ENCODE measurements at places on chromosomes 6 and 20.

GRCh38 chr6:105495515-105495914 is 92.6 kb upstream of the PREP start:
- no peaks in the 10 kb centered on the region for H3K27me3 ChIP-seq
- DNase-seq, result no peak
- no peaks in the 10 kb centered on the region for H3K36me3 ChIP-seq
- H3K27ac ChIP-seq, result no peak overlapping the region
- no peaks in the 10 kb centered on the region for H3K4me1 ChIP-seq
- no peak overlapping the region for H3K4me3 ChIP-seq

- H3K4me3 ChIP-seq, result no peak overlapping the region
- H3K27ac ChIP-seq, result no peak overlapping the region
- DNase-seq, result no peak
- H3K27me3 ChIP-seq, result no peaks in the 10 kb centered on the region
Observed at GRCh38 chr6:82467338-82467737, 103.7 kb downstream of the TPBG start.

GRCh38 chr6:743320-744096 is 50.6 kb upstream of the EXOC2 start:
- no peak overlapping the region for H3K27ac ChIP-seq
- H3K4me1 ChIP-seq, result no peaks in the 10 kb centered on the region
- peaks cover 10% of the 10 kb centered on the region for H3K27me3 ChIP-seq
- no peak overlapping the region for H3K4me3 ChIP-seq
- DNase-seq, result no peak

DNA sequence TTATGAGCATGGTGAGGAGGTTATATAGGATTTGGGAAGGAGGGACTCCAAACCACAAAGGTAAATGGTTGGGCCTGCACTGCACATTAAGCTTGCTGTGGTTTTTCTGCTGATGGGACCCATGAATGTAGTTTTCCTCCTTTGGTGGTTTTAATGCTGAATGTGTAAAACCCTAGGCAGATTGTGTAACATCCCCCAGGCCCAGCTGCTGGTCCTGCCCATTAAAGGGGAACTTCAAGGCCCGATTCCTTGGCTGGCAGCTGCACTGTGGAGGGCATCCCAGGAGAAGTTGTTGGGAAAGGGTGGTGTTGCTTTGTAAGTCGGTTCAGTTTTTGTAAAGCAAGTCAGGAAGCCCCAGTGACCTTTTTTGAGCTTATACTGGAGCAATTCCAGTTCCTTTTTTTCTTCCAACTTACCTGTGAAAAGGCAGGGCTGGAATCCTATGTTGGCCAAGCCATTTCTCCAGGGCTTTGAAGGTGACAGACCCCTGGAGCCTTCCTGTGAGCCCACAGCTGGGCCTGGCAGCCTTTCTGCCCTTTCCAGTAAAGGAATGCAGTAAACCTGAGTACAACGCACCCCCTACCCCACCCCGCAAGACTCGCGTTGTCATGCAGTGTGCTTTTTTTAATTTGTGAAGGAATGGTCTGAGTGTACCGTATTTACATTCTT is 43.1 kb upstream of the NAA20 start:
- H3K4me3 ChIP-seq, result no peak overlapping the region
- DNase-seq, result no peak
- H3K4me1 ChIP-seq, result no peaks in the 10 kb centered on the region
- no peaks in the 10 kb centered on the region for H3K36me3 ChIP-seq
- H3K27ac ChIP-seq, result no peak overlapping the region

- H3K4me3 ChIP-seq, result no peak overlapping the region
- no peak for DNase-seq
- peaks cover 18% of the 10 kb centered on the region for H3K4me1 ChIP-seq
Observed at GRCh38 chr6:15520626-15521203, 142.1 kb downstream of the DTNBP1 start.

GRCh38 chr6:138371452-138371711 is 6.3 kb upstream of the SMIM28 start:
- no peaks in the 10 kb centered on the region for H3K36me3 ChIP-seq
- H3K4me1 ChIP-seq, result no peaks in the 10 kb centered on the region
- no peak overlapping the region for H3K4me3 ChIP-seq
- H3K27me3 ChIP-seq, result peaks cover 17% of the 10 kb centered on the region
- DNase-seq, result no peak

DNA sequence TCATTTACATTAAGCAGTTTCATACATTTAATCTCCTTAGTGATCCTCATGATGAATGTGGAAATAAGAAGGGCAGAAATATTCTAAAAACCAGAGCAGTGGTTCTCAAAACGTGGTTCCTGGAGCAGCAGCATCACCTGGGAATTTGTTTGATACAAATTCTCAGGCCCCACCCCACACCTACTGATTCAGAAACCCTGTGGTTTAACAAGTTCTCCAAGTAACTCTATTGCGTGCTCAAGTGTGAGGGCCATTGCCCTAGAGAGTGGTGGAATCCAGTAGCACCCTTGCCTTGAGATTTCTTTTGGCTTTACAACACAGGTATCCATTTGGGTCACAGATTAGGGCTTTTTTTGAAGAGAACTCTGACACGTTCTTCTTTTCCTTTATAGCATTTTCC is 354.6 kb upstream of the FLRT3 start:
- H3K36me3 ChIP-seq, result no peaks in the 10 kb centered on the region
- H3K27me3 ChIP-seq, result no peaks in the 10 kb centered on the region
- H3K4me1 ChIP-seq, result no peaks in the 10 kb centered on the region

GRCh38 chr6:123869334-123869733 is 65.7 kb downstream of the NKAIN2 start:
- no peak overlapping the region for H3K27ac ChIP-seq
- no peak for DNase-seq
- no peaks in the 10 kb centered on the region for H3K36me3 ChIP-seq
- no peaks in the 10 kb centered on the region for H3K27me3 ChIP-seq
- H3K4me3 ChIP-seq, result no peak overlapping the region

- DNase-seq, result no peak
- no peak overlapping the region for H3K4me3 ChIP-seq
- H3K36me3 ChIP-seq, result no peaks in the 10 kb centered on the region
- no peak overlapping the region for H3K27ac ChIP-seq
- H3K4me1 ChIP-seq, result no peaks in the 10 kb centered on the region
Observed at GRCh38 chr20:55893031-55893430, 112.3 kb downstream of the CBLN4 start.

- DNase-seq, result no peak
- H3K27me3 ChIP-seq, result peaks cover 41% of the 10 kb centered on the region
- H3K4me1 ChIP-seq, result no peaks in the 10 kb centered on the region
- H3K36me3 ChIP-seq, result peaks cover 2% of the 10 kb centered on the region
- H3K27ac ChIP-seq, result no peak overlapping the region
Observed at GRCh38 chr6:169048865-169049205, 204.8 kb downstream of the THBS2 start.

GRCh38 chr6:169665289-169665688 is 36.5 kb downstream of the WDR27 start:
- no peaks in the 10 kb centered on the region for H3K4me1 ChIP-seq
- no peak overlapping the region for H3K4me3 ChIP-seq

DNA sequence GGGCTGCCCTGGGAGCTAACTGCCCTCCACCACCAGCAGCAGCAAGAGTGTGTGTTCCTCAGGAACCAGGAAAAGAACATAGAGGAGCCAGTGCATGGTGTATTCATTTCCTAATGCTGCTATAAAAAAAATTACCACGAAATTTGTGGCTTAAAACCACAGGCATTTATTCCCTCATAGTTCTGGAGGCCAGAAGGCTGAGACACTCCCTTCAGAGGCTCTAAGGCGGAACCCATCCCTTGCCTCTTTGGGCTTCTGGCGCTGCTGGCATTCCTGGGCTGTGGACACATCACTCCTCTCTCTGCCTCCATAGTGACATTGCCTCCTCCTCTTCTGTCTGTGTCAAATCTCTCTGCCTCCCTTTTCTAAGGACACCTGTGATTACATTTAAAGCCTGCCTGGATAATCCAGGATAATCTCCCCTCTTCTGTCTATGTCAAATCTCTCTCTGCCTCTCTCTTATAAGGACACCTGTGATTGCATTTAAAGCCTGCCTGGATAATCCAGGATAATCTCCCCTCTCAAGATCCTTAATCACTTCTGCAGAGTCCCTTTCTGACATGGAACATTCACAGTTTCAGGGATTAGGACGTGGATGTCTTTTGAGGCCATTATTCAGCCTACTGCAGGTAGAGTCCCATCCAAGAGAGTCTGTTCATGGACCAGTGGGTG is 54.7 kb downstream of the NDUFAF5 start:
- H3K4me1 ChIP-seq, result no peaks in the 10 kb centered on the region
- DNase-seq, result no peak
- no peaks in the 10 kb centered on the region for H3K36me3 ChIP-seq

DNA sequence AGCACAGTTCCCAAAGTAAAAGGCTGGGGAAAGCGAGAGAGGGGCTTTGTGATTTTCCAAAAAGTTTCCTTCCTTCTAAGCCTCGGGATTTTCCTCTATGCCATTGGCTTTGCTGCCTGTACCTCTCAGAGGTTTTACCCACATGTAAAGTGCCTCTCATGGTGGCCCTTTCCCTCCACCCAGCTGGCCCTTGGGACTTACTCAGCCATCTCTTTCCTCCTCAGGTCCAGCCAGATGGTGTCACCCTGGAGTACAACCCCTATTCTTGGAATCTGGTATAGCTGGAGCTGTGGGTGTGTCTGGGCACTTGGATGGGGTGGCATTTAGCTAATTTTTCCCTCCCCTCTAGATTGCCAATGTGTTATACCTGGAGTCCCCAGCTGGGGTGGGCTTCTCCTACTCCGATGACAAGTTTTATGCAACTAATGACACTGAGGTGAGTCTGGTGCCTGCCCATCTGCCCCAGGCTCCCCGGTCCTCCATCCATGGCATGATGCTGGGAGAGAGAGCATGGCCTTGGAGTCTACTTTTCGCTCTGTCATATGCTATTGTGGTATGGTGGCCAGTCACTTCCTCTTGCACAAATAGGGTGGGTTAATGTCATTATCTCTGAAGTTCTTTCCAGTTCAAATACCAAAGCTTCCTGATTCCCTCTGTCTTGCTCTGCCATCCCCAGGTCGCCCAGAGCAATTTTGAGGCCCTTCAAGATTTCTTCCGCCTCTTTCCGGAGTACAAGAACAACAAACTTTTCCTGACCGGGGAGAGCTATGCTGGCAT is 1.1 kb downstream of the CTSA start:
- peaks cover 19% of the 10 kb centered on the region for H3K4me1 ChIP-seq
- H3K27me3 ChIP-seq, result no peaks in the 10 kb centered on the region
- no peak for DNase-seq
- H3K4me3 ChIP-seq, result peak overlapping the region; percentile 92
- H3K27ac ChIP-seq, result peak overlapping the region; percentile 91

GRCh38 chr20:1164871-1165270 is 19.9 kb downstream of the TMEM74B start:
- H3K36me3 ChIP-seq, result peaks cover 68% of the 10 kb centered on the region
- H3K27me3 ChIP-seq, result no peaks in the 10 kb centered on the region
- no peak for DNase-seq
- H3K27ac ChIP-seq, result no peak overlapping the region
- H3K4me1 ChIP-seq, result peaks cover 6% of the 10 kb centered on the region
- no peak overlapping the region for H3K4me3 ChIP-seq

DNA sequence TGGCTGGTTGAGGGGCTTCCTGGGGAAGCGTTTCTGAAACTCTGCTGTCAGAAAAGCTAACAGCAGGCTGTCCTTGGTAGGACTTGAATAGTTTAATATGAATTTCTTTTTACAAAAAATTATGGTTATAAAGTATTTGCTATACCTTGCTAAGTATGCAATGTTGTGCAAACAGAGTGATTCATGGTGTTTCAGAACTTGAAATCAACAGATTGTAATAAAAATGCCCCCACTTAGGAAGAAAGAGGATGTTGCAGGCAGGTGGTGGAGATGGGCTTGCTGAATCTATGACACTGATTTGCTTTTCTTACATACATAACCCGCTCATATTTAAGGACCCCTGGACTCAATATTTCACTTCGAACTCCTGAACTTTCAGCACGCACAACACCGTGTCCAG is 211.6 kb downstream of the THBS2 start:
- DNase-seq, result no peak
- H3K27ac ChIP-seq, result no peak overlapping the region

DNA sequence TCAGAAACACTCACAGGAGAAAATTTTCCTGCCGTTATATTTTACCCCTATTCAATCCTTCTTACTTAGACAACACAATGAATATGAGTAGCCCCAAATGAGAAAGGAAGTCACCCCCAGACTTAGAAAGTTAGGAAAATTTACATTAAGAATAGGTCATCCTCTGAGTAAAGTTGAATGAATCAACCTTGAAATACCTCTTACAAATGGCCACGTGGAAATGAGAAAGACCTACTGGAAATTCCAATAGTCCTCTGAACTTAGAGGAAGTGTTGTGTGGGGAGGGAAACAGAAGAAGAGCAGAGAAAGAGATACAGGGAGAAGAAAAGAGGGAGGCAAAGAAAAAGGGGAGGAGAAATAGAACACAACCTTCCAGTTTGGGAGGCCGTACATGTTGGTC is 43.7 kb downstream of the PHACTR1 start:
- no peaks in the 10 kb centered on the region for H3K4me1 ChIP-seq
- H3K27me3 ChIP-seq, result peaks cover 22% of the 10 kb centered on the region
- H3K36me3 ChIP-seq, result no peaks in the 10 kb centered on the region
- no peak for DNase-seq
- H3K4me3 ChIP-seq, result no peak overlapping the region

- no peak overlapping the region for H3K4me3 ChIP-seq
- no peak for DNase-seq
- H3K27ac ChIP-seq, result no peak overlapping the region
- peaks cover 5% of the 10 kb centered on the region for H3K36me3 ChIP-seq
- H3K4me1 ChIP-seq, result peaks cover 4% of the 10 kb centered on the region
- peaks cover 17% of the 10 kb centered on the region for H3K27me3 ChIP-seq
Observed at GRCh38 chr20:34987288-34988190, 31.9 kb downstream of the MYH7B start.

GRCh38 chr6:39281312-39281980 is 32.8 kb downstream of the KCNK17 start:
- peaks cover 32% of the 10 kb centered on the region for H3K27me3 ChIP-seq
- no peaks in the 10 kb centered on the region for H3K36me3 ChIP-seq
- H3K4me3 ChIP-seq, result no peak overlapping the region
- H3K4me1 ChIP-seq, result no peaks in the 10 kb centered on the region
- no peak for DNase-seq

GRCh38 chr20:52536841-52537400 is 345.3 kb upstream of the ZFP64 start:
- no peak overlapping the region for H3K27ac ChIP-seq
- no peak overlapping the region for H3K4me3 ChIP-seq
- peaks cover 3% of the 10 kb centered on the region for H3K36me3 ChIP-seq
- peaks cover 20% of the 10 kb centered on the region for H3K4me1 ChIP-seq

GRCh38 chr6:167141667-167142432 is 15.9 kb downstream of the GPR31 start:
- H3K4me1 ChIP-seq, result peaks cover 5% of the 10 kb centered on the region
- H3K27ac ChIP-seq, result no peak overlapping the region
- peaks cover 12% of the 10 kb centered on the region for H3K27me3 ChIP-seq
- H3K4me3 ChIP-seq, result no peak overlapping the region
- DNase-seq, result no peak

- no peak overlapping the region for H3K4me3 ChIP-seq
- no peak for DNase-seq
- H3K27ac ChIP-seq, result no peak overlapping the region
- H3K4me1 ChIP-seq, result peaks cover 38% of the 10 kb centered on the region
- H3K27me3 ChIP-seq, result peaks cover 24% of the 10 kb centered on the region
- H3K36me3 ChIP-seq, result no peaks in the 10 kb centered on the region
Observed at GRCh38 chr20:64228751-64229506, 26.6 kb upstream of the PCMTD2 start.

- H3K27me3 ChIP-seq, result peaks cover 27% of the 10 kb centered on the region
- no peak for DNase-seq
- no peak overlapping the region for H3K27ac ChIP-seq
Observed at GRCh38 chr20:62529896-62530642, 54.3 kb upstream of the GATA5 start.

All from central memory CD8-positive, alpha-beta T cell (primary cell).